ENCODE measurements at places on chromosomes 1 and 21.

DNA sequence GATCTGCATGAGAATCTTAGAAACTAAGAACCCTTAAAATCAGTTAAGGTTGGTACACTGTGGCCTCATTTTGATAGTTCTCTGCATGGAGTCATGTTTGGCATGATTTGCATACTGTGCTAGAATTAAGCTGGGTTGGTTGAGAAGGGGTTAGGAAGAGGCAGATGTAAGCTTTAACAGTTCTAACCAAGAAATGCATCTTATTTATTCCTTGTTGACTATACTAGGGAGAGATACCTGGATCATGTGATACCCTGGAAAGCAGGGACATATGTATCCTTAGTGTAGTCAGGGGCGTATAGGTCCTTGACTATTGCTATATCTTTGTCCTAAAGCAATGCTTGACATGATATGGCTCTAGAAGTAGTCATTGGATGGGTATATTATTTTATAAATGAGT lies 41.0 kb downstream of the CDC42 start:
- DNase-seq = no peak

DNA sequence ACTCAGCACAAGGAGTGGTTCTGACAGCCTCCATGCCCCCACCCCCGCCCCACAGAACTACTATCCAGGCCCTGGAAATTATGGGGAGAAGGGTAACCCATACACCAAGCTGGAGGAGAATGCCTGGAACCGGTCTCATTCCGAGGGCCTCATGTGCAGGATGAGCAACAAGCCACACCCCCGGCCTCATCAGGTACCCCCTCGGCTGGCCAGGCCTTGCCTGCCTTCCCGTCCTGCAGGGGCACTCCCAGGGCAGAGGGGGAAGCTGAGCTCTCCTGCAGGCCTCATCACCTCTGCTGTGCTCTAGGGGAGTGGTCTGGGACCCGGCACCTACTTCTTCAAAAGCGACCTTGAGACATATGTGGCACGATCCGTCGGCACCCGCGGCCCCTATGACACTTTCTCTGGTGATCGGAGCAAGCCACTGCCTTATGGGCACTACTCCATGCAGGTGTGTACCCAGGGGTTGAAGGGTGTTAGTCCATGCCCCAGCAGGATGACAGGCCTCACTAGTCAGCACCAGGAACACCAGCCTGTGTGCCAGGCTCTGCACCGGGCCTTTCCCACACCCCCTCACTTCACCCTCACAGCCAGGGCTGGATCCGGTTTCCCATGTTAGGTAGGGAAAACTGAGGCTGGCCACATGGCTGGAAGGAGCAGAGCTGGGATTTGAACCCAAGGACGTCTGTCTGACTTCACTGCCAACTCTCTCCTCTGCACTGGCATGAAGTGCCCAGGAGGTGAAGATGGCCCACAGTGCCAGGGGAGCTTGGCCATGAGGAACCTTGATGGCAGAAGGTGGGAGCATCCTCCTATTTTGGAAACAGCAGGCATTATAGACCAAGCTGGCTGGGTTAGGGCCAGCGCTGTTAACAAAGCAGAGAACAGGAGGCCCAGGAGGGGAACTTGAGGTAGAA lies 10.9 kb upstream of the TTC22 start:
- DNase-seq = no peak

DNA sequence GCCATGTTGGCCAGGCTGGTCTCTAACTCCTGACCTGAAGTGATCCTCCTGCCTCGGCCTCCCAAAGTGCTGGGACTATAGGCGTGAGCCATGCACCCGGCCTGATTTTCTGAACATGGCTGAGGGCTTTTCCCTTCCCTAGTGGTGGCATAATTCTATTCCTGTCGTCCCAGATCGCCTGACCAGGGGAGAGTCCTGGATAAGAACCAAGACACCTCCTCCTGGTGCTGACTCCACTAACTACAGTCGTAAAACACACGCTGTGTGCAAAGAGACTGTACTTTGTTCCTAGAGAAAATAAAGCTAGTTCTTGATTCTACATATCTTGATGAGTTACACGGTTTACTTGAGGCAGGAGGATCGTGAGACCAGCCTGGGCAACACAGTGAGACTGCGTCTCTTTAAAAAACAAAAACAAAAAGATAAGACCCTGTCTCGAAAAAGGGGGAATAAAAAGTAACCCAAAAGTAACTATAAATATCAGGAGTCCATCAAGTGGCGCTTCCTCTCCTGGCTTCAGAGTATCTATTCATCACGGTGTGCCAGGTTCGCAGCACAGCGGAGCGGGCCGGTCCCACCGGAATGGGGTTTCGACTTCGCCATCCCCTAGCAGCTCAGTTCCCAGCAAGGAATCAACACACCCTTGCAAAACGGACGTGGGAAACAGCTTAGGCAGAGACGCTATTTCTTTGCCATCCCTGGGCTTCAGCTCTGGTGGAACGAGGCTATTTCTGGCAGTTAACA lies 973 bp downstream of the SDF4 start:
- DNase-seq = no peak

DNA sequence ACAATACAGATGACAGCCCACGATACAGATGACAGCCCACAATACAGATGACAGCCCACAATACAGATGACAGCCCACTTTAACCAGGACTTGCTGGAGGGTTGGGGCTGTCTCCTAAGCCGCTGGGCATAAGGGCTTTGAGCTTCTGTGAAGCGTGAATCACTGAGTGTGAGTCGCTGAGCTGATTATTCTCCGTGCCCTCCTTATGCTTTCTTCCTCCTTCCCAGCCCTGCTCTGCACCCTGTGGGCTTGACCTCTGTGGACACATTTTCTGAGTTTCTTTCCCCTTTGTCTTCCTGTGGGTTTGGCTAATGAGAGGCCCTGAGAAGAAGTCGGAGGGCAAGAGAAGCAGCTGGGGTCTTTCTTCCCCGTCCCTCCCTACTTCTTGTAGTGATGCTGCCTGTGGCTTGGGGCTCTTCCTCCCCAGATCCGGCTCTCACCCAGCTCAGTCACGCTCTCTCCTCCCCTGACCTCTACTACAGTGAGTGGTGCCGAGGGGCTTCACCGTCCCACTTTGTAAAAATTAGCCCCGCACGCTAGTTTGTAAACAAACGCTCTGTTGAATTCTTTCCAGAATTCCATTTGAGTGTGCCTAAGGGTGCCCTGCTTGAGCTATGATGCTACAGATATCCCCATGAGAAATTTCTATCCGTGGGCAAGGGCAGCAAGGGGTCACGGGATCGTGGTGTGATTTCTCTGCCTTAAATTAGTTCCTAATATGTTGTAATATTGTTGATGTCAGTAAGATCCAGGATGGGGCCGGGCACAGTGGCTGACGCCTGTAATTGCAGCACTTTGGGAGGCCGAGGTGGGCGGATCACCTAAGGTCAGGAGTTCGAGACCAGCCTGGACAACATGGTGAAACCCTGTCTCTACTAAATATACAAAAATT lies 46.4 kb upstream of the SOD1 start:
- no peak for DNase-seq

GRCh38 chr1:11714831-11715575 lies 20.9 kb upstream of the AGTRAP start:
- DNase-seq = peak; percentile 86

DNA sequence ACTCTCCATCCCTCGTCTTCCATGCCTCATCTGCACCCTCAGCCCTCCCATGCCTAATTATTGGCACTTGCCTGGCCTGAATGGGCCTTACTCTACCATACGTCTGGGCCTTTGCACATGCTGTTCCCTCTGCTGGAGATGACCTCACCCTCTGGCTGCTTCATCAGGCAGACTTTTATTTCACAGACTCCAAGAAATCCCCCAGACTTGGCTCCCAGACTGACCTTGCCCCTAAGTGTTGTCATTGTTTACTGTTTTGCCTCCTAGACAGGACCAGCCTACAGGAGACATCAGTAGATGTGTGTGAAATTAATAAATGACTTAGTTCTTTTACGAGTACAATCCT lies 5.2 kb upstream of the AHDC1 start:
- DNase-seq = no peak

- no peak for DNase-seq
These were observed 81.3 kb upstream of the KAZN start for GRCh38 chr1:14516974-14517840.

GRCh38 chr1:84940481-84940880 lies 47.5 kb upstream of the LPAR3 start:
- DNase-seq = no peak

GRCh38 chr1:33824971-33825370 lies 38.9 kb upstream of the HMGB4 start:
- no peak for DNase-seq

- DNase-seq = no peak
These were observed 20.5 kb downstream of the ELAPOR1 start for GRCh38 chr1:109134423-109134822.

All from NCI-H2171 (cell line).